ENCODE measurements at places on chromosomes 11 and 22. TPM values are rescaled to one million over a fixed set of nuclear protein-coding genes. Genes with fewer than 3 reads are reported as not detected.

DNA sequence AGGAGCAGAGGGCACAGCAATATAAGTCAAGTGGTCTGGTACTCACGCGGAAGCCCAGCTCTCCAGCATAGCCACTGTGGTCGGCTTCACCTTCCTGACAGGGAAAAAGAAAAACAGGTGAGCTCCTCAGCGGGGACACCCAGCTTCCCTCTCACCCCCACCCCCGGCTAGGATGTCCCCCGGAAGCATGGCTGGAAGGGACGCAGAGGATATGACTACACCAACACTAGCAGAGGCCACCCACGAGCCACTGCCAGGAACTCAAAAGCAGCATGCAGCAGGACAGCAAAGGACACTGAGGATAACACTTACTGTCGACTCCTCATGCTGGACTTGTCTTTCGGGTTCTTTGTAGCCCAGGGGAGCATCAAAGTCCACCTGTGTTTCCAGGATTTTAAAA is 9.0 kb upstream of the C22orf39 start:
- H3K27ac ChIP-seq = peak overlapping the region; percentile 51
- DNase-seq = no peak
- no peaks in the 10 kb centered on the region for H3K27me3 ChIP-seq
- peaks cover 52% of the 10 kb centered on the region for H3K36me3 ChIP-seq
- H3K4me1 ChIP-seq = peaks cover 2% of the 10 kb centered on the region

- DNase-seq = no peak
- no peaks in the 10 kb centered on the region for H3K4me1 ChIP-seq
- H3K36me3 ChIP-seq = no peaks in the 10 kb centered on the region
- no peak overlapping the region for H3K4me3 ChIP-seq
These were observed 59.7 kb upstream of the RASSF10 start for GRCh38 chr11:12949453-12949852.

The MMP12 gene
- total RNA-seq = not detected

The ATP6V1E1 gene
- total RNA-seq = 109 TPM

DNA sequence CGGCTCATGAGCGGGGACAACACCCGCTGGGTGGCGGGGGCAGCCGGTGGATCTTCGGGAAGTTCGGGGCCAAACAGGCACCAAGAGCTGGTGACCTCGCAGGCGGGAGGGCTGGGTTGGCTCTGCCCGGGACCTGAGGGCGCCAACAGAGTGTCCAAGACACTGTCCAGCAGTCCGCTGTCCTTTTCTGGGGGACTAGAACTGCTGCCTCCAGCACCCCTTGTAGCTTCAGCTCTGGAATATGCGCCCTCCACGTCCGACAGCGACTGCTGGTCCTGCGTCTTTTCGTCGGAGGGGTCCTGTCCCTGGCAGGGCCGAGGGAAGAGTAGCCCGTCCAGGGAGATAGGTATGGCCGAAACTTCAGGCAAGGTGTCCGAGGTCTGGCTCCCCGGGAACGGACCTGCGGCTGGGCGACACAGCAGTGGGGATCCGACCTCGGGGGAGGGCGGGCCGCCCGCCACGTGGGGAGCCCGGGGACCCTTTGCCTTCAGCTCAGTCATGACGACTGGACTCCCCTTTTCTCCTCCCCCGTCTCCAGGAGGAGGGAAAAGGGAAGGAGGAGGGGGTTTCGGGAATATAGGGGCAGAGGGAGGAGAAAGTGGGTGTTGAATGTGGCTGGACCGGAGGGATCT is 926 bp downstream of the PGR start:
- no peak overlapping the region for H3K4me3 ChIP-seq
- no peaks in the 10 kb centered on the region for H3K4me1 ChIP-seq
- peaks cover 40% of the 10 kb centered on the region for H3K27me3 ChIP-seq
- H3K36me3 ChIP-seq = no peaks in the 10 kb centered on the region
- DNase-seq = no peak

- H3K36me3 ChIP-seq = no peaks in the 10 kb centered on the region
- no peak for DNase-seq
- no peaks in the 10 kb centered on the region for H3K4me1 ChIP-seq
- peaks cover 47% of the 10 kb centered on the region for H3K27me3 ChIP-seq
- no peak overlapping the region for H3K27ac ChIP-seq
These were observed 562 bp downstream of the SHANK2 start for GRCh38 chr11:71251761-71252268.

DNA sequence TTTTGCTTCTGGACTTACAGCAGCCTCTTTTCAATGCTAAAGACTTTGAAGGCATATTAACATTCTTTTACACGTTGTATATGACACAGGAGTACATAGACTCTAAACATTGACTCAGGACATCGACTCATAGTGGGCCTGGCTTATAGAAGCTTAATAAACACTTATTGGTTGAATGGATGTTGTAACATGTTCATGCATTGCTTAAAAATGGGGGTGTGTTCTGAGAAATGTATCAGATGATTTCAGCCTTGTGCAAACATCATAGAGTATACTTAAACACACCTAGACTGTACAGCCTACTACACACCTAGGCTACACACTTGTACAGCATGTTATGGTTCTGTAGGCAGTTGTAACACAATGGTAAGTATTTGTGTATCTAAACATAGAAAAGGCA is 17.9 kb downstream of the TTC17 start:
- peaks cover 12% of the 10 kb centered on the region for H3K4me1 ChIP-seq
- no peaks in the 10 kb centered on the region for H3K27me3 ChIP-seq
- H3K27ac ChIP-seq = no peak overlapping the region

GRCh38 chr11:117934526-117935307 is 5.5 kb upstream of the TMPRSS13 start:
- no peaks in the 10 kb centered on the region for H3K36me3 ChIP-seq
- no peaks in the 10 kb centered on the region for H3K27me3 ChIP-seq
- no peak overlapping the region for H3K27ac ChIP-seq
- H3K4me1 ChIP-seq = peaks cover 34% of the 10 kb centered on the region
- no peak overlapping the region for H3K4me3 ChIP-seq

The OR52N4 gene
- 0.38 TPM for total RNA-seq

The GRM5 gene
- not detected for total RNA-seq

DNA sequence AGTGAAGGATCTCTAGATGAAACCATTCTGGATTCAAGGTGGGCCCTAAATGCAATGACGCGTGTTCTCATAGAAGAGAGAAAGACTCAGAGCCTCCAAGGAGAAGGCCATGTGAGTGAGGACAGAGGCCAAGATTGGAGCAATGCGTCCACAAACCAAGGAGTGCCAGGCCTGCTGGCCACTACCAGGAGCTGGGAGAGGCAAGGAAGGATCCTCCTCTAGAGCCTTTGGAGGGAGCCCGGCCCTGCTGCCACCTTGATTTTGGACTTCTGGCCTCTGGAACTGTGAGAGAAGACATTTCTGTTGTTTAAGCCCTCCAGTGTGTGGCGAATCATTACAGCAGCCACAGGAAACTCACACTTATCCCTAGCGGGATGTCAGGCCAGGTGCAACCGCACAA is 52.7 kb upstream of the SHANK2 start:
- no peaks in the 10 kb centered on the region for H3K4me1 ChIP-seq
- no peaks in the 10 kb centered on the region for H3K36me3 ChIP-seq

The TECTA gene
- 0.09 TPM for total RNA-seq

GRCh38 chr11:121555121-121555520 is 102.4 kb upstream of the SORL1-AS1 start:
- no peak overlapping the region for H3K4me3 ChIP-seq
- peaks cover 71% of the 10 kb centered on the region for H3K36me3 ChIP-seq
- no peak for DNase-seq
- peaks cover 12% of the 10 kb centered on the region for H3K4me1 ChIP-seq
- no peaks in the 10 kb centered on the region for H3K27me3 ChIP-seq

The C22orf31 gene
- total RNA-seq = not detected

The PLEKHA7 gene
- 20.7 TPM for total RNA-seq

The SLC17A6 gene
- total RNA-seq = not detected

The CHCHD10 gene
- 126 TPM for total RNA-seq

The ZP1 gene
- total RNA-seq = not detected

The SCARF2 gene
- total RNA-seq = 0.33 TPM

The SLC39A13 gene
- 13.3 TPM for total RNA-seq

GRCh38 chr11:43366677-43367076 is 8.0 kb downstream of the TTC17 start:
- peaks cover 46% of the 10 kb centered on the region for H3K36me3 ChIP-seq
- H3K27me3 ChIP-seq = no peaks in the 10 kb centered on the region
- no peak overlapping the region for H3K4me3 ChIP-seq
- peaks cover 19% of the 10 kb centered on the region for H3K4me1 ChIP-seq
- DNase-seq = no peak

DNA sequence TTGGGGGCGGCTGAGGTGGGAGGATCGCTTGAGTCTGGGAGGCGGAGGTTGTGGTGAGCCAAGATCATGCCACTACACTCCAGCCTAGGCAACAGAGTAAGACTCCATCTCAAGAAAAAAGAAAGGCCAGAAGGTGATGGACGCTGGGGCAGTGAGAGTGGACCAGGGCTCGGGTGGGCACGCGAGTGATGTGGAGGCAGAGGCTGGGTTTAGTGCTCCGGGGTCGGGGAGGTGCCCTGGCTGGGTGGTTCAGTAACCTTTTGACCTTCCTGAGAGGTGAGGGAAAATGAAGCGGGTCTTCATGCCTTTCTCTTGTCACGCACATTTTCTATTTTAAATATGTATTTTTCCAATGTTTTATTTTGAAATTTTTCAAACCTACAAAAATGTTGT is 45.1 kb downstream of the ST14 start:
- no peak overlapping the region for H3K4me3 ChIP-seq
- no peaks in the 10 kb centered on the region for H3K36me3 ChIP-seq
- no peak for DNase-seq
